Substantia nigra (tissue), 51 donors: ENCODE measurements at places on chromosomes 13 and 19.
A peak's percentile ranks its signal among the peaks of the same experiment; 100 is the strongest.

GRCh38 chr13:99859178-99860177 lies 112.1 kb downstream of the ZIC5 start:
- no peak for DNase-seq

GRCh38 chr13:80757694-80758093 lies 416.8 kb upstream of the SPRY2 start:
- DNase-seq, result no peak

DNA sequence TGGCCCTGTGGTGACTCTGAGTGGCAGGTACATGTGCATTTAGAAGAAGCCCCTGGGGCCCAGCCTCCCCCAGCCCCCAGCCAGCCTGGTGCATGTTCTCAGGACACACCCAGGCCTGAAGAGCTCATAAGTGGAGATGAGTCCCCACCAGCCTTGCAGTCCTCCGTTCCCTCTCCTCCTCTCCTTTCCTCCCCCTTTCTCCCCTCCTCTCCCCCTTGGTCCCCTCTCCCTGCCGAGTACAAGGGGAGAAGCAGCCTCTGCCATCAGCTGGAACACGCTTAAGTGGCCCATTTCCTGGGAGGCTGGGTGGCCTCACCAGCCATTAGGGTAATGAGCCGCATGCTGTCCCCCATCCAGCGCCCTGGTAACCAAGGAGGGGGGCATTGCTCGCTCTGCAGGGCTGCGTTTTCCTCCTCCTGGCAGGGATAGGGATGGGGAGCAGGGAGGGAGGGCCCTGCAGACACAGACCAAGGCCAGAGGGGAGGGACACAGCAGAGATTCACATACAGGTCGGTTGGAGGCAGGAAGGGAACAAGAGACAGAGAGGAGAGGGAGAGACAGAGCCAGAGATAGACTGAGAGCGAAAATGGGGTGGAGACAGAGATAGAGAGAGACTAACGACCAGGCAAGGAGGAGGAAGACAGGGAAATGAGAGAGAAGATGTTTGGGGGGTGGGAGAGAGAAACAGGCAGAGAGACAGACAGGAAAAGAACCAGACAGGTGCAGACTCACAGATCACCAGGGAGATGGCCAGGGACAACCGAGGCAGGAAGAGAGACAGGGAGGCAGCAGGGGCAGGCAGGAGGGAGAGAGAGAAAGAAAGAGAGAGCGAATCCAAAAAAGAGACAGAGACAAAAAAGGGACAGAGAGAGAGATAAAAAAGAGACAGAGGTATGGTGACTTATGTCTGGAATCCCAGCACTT lies 19.3 kb upstream of the DPP9 start:
- DNase-seq, result no peak

DNA sequence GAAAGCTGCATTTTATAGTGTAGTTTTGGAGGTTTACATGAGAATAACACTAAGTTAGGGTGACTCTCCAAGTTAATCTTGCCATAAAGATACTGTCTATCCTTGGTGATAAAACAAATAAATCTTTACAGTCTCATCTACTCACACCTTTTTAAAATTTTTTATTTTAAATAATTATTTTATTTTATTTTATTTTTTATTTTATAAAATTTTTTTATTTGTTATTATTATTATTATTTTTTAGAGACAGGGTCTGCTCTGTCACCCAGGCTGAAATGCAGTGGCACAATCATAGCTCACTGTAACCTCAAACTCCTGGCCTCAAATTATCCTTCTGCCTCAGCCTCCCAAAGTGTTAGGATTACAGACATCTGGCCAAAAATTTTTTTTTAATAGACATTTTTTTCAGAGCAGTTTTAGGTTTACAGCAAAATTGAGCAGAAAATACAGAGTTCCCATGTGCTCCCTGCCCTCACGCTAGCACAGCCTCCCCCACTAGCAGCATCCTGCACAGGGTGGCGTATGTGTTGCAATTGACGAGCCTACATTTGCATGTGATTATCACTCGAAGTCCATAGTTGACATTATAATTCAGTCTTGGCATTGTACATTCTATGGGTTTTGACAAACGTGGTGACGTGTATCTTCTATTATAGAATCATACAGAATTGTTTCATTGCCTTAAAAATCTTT lies 41.0 kb downstream of the RASL11A start:
- no peak for DNase-seq

- DNase-seq, result no peak
Observed at GRCh38 chr13:103003631-103004030, 62.6 kb downstream of the SLC10A2 start.

- DNase-seq, result no peak
Observed at GRCh38 chr19:28257396-28257795, 955.6 kb downstream of the UQCRFS1 start.

DNA sequence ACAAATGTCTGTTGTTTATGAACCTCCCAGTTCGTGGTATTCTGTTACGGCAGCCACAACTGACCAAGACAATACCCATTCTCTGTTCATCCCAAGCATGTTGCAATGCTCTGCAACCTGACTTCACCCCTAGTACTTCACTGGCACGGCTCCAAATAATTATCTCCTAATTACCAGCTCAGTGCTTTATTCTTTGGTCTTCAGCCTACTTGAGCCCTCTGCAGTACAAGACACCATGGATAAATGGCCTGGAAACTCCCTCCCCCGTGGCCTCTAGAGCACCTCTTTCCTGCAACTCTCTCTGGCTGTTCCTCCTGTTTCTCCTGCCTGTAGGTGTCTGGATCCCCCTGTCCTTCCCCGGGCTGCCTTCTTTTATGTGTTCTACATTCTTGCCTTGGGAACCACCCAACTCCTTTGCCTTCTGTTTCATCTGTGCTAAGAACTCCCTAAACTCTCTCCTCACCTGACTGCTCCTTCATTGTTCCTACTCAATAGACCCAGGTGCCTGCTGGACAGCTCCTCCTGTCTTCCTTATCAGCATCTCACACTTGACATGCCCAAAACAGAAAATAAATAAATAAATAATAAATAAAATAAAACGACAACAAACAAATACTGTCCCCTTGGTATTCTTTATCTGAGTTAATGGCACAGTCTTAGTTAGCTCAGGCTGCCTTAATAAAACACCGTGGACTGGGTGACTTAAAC lies 200.4 kb upstream of the IPO5 start:
- DNase-seq, result no peak

DNA sequence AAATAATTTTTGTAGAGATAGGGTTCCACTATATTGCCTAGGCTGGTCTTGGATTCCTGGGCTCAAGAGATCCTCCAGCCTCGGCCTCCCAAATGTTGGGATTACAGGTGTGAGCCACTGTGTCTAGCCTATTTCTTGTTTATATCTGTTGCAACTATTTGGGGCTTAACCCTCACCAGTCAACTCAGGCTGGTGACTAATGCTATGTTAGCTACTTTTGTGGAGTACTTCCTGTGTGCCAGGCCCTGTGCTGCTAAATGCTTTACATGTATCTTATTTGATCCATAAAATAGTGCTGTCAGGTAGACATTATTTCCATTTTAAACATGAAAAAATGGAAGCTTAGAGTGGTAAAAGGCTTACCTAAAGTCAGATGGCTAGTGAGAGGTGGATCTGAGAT lies 13.8 kb downstream of the CEACAM1 start:
- no peak for DNase-seq

DNA sequence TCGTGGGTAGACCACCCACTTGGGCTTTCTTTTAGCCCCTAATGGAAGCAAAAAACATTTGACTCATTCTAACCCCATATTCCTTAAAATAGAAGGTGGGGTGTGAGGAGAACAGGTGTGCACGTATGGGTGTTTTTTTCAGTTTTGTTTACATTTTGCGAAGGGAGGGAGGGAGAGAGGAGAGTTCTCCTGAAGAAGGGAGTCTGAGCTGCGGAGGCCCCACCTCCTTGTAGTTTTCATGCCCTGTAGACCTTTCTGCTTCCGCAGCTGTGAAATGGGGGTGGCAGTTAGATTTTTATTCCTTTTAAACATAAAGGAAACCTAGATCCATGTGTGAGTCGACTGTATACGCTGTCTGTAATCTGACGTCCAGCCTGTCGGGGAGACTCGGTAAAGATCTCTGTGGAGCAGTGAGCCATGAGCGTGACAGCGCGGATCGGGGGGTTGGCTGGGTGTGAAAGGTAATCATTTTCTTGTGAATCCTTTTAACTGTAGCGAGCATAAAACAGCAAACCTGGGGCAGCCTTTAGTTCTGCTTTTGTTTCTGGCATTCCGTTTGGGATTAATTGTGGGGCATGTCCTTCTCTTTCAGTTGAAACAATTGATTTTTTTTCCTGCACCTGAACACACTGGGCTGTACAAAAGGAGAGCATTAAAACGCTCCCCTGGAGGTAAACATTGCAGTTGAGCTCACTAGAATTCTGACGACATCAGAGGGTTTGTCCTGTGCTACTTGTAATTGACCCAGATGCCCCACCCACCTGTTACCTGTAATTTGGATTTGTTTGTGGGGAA lies 2.3 kb downstream of the UPF1 start:
- no peak for DNase-seq

DNA sequence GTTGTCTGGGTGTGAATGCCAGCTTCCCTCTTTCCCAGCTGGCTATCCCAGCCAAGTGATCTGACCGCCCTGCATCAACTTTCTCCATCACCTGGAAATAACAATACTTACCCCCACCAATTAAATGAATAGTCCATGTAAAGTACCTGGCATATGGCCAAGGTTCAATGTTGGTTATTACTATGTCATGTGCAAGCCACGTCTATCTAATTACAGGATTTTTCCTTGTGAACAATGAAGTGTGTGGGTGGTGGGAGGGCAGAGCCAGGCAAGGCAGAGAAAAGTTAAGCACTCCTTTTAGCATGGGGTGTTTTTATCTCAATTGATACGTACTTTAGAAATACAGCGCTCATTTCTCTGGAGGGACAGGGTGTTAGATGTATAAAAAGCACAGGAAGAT lies 121.1 kb downstream of the NHLRC3 start:
- DNase-seq, result no peak

DNA sequence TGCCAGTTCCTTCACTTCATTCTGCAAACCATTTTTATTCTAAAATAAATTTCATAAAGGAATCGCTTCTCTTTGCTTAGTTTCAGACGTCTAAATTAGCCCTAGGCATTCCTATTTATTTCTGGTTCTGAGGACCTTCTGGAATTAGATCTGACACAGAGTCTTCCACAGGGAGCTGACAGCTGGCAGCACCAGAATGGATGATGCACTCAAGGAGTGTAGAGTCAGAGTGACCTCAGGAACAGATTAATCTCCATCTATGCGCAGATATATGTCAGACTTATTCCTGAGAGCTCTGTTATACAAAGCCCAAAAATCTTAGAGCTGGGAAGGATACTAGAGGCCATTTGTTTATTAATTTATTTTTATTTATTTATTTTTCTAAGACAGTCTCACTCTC lies 450.8 kb downstream of the HS6ST3 start:
- no peak for DNase-seq

GRCh38 chr13:66040506-66040905 lies 1189.6 kb downstream of the PCDH9 start:
- DNase-seq, result no peak

- DNase-seq, result no peak
Observed at GRCh38 chr13:53778937-53779336, 750.3 kb downstream of the OLFM4 start.

GRCh38 chr19:21498651-21499050 lies 6.8 kb upstream of the ZNF429 start:
- DNase-seq, result no peak

- no peak for DNase-seq
Observed at GRCh38 chr19:17881701-17882100, 10.0 kb downstream of the SLC5A5 start.

DNA sequence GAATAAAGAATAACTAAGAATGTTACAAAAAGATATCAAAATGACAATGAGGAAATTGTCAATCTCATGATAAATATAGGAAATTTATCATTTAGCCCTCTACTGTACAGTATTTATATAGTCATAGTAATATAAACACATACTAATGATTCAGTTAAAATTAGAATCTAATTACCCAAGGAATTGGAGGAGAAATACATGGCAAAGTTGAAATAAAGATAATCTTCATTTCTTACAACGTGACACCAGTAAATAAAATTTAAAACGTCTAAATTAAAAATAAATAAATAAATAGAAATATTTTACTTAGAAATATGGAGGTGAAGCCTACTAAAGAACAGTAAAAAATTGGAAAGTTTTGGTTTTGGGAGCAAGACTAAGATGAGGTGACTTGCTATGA lies 2163.1 kb upstream of the PCDH20 start:
- no peak for DNase-seq

DNA sequence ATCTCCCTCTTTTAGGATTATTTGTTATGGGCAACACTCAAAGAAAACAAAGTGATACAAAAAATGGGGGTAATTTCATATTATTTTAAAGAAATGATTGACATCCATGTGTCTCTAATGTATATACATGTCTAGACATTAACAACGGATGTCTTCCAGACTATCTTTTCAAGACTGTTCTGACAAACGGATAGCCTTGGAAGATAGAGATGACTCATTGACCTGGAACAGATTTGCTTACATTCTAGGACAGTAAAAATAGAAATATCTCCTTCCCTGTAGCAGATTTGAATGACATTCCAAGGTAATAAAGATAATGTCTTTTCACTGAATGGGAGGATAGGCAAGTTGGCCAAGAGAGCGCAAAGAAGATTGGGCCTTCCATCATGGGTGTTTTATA lies 26.2 kb upstream of the SLITRK6 start:
- no peak for DNase-seq

DNA sequence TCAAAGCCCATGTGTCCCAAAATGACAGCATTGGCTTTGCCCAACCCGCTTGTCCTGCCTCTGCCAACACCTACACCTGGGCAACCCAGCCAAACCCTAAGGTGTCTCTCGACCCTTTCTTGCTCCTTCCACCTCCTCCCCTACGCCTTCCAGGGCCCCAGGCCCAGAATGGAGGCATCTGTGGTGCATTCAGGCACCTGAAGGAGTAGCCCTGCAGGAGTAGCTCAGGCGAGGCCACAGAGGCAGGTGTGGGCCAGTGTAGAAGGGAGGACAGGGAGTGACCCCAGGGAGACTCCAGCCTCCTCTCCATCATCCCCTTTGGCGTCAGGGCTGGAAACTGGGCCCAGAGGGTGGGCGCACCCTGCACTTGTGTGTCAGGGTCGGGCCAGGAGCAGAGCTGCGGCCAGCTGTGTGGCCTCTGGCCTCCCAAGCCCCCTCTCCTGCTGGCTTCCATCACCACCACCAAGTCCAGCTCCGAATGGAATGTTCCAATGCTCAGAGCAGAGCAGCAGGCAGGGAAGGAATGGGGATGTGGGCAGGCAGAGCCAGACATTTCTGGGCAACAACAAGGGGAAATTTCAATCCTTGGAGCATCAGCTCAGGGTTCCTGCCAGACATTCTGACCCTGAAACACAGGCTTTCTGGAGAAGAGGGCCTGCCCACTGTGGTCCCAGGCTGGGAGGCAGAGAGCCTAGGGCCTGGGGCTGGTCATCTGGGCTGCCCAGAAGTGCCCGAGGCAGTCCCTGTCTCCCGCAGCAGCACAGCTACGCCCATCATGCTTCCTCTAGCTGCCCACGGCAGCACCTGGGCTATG lies 16.4 kb downstream of the PLEKHF1 start:
- no peak for DNase-seq

DNA sequence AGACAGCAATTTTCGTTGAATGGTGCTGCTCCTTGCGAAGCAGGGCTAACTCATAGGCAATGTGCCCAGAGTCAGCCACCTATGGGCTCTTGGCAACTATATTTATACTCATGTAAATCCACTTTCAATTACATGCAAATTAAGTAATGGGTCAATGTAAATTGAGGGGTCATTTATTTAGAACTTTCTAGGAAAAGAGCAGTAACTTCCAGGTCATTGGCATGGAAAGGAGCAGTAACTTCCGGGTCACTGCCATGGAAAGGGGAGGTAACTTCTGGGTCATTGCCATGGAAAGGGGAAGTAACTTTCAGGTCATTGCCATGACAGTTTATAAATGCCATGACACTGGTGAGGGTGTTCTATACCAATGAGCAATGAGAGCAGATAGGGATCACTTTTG lies 11.6 kb downstream of the KLK4 start:
- DNase-seq, result no peak

- DNase-seq, result peak; percentile 88
Observed at GRCh38 chr19:3494051-3494450, 6.4 kb downstream of the DOHH start.
